ENCODE measurements at places on chromosomes 1 and 21. TPM values are rescaled to one million over a fixed set of nuclear protein-coding genes. Genes with fewer than 3 reads are reported as not detected.

The RCSD1 gene
- 0.12 TPM for total RNA-seq

The GJA9 gene
- total RNA-seq: not detected

The TMEM82 gene
- total RNA-seq: not detected

The TSPEAR gene
- not detected for total RNA-seq

The ADGRL4 gene
- total RNA-seq: 50.3 TPM

The OLIG2 gene
- 0.72 TPM for total RNA-seq

The PLA2G2F gene
- total RNA-seq: not detected

The CRP gene
- total RNA-seq: not detected

The BMP8B gene
- 2.4 TPM for total RNA-seq

The FAAP20 gene
- total RNA-seq: 38.3 TPM

The PGLYRP3 gene
- total RNA-seq: not detected

The NR5A2 gene
- total RNA-seq: 0.29 TPM

The KRTAP13-2 gene
- total RNA-seq: not detected

The FAM163A gene
- total RNA-seq: not detected

The S100A1 gene
- total RNA-seq: 5.1 TPM

The NES gene
- 39.1 TPM for total RNA-seq

The LRRC71 gene
- total RNA-seq: not detected

The TENT5C gene
- 0.78 TPM for total RNA-seq

The FHL3 gene
- 23.9 TPM for total RNA-seq

The LRRC39 gene
- 1.1 TPM for total RNA-seq

The GUK1 gene
- total RNA-seq: 294 TPM

The LRRC40 gene
- 42.7 TPM for total RNA-seq

All from RPMI7951 (cell line).